ENCODE measurements at places on chromosomes 6 and 20.

- DNase-seq: no peak
Observed at GRCh38 chr6:161100072-161100471, 108.5 kb downstream of the MAP3K4 start.

- DNase-seq: no peak
Observed at GRCh38 chr6:67541586-67541985, 1093.5 kb upstream of the ADGRB3 start.

- DNase-seq: no peak
Observed at GRCh38 chr6:88183471-88183870, 17.3 kb upstream of the CNR1 start.

DNA sequence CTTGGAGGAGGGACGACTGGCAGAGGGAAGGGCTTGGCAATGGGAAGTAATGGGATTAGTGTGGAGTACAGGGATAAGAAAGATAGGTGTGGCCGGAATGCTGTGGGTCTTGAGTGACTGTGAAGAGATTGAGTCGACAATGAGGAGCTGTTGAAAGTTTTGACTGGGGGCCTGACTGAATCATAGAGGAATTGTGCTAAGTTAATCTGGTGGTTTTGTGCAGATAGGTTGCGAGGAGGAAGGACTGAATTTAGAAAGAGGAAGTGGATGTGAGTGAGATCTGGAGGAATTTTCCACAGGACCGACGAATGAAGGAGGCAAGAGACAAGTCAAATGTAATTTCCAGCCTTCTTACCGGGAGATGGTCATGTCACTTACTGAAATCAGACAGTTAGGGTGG, 143.9 kb upstream of the RALGAPA2 start:
- no peak for DNase-seq

DNA sequence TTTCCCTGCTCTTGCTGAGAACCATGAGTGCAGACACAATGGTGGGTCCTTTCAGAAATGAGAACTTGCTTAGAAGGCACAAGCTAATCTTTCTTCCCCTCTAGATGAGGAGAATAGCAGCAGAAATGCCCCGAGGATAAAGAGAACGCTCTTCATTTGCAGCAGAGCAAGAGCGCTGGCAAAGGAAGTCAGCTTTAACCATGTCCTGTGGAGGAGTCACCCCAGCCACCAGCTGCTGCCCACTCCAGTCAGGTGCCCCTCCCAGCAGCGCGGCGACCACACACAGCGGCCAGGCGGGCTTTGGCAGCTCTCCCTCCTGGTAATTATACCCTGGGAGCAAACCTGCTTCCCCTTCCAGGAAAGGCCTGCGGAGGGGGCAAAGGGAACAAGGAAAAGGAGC, 42.4 kb upstream of the EMILIN3 start:
- no peak for DNase-seq

DNA sequence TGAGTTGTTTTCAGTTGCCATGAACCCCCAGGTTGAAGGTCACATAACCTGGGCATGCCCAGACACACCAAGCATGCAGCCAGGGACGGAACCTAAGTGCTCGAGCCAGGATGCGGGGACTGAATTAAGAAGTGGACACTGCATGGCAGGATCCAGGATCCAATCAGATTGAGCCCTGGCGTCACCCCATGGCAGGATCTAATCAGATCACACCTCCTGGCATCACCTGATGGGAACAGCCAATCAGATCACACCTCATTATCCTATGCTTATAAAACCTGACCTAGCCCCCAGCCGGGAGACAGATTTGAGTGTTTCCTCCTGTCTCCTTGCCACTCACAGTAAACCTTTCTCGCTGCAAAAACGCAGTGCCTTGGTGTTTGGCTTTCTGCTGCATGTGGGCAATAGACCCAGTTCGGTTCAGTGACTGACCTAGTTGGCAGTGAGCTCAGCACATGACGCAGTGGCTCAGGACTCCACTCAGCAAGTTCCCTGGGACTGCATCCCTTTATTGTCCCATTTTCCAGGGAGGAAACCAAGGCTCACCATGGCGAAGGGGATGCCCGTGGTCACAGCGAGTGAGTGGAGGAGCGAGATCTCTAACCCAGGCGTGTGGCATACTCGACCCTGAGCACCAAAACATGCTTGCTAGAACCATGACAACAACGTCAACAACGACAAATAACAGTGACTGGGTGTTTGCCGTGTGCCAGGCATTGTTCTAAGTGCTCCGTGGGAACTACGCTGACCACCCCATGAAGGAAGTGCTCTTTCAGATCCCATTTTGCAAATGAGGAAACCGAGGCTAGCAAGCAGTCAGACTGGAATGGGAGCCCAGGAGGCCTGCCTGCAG, 66.3 kb downstream of the RBM38 start:
- DNase-seq: no peak

DNA sequence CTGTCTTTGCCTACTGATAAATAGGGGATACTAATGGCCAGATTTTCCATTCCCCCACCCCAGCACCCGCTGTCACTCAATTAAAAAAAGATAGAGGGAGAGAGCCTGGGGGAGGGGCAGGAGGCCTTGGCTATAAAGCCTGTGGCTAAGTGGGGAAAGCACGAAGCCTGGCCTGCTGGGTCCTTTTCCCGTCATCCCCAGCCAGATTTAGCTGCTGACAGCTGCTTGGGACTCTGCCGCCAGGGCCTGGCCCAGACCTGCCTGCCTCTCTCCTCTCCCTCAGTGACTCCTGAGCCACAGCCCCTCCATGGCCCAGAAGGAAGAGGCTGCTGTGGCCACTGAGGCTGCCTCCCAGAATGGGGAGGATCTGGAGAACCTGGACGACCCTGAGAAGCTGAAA, at the start of gene APOBEC2:
APOBEC2 (plus strand) TSS at position 162 of the 400 bp plus-strand sequence; CDS start at position 308, 146 bp downstream.
- DNase-seq: no peak

GRCh38 chr20:63484236-63484635, 11.8 kb upstream of the KCNQ2 start:
- DNase-seq: no peak
